Lower lobe of right lung (tissue), 2 donors: ENCODE measurements at places on chromosomes 1 and 21. TPM values are rescaled to one million over a fixed set of nuclear protein-coding genes. Genes with fewer than 3 reads are reported as not detected.

BPNT1 gene
- total RNA-seq = 23.5 TPM

POGK gene
- 58.2 TPM for total RNA-seq

TIE1 gene
- total RNA-seq = 48.5 TPM

TSSK3 gene
- total RNA-seq = 2.1 TPM

PGLYRP3 gene
- total RNA-seq = not detected

DNA sequence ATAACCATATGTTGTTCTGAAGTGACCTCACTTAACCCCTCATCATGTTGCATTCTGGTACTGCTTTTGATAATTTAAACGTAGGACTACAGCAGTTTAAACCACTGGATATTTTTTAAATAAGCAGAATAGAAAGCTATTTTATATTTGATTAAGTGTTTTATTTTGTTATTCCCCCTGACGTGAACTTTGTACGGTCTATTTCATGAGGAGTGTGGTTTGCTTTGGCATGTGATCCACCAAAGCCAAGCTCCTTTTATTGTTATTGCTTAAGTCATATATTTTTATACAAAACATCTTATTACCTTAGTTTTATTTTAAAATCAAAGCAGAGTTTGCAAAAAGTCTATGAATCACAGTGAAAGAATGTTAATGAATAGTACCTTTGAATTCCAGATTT, 101.4 kb upstream of the L1TD1 start:
- no peaks in the 10 kb centered on the region for H3K36me3 ChIP-seq
- DNase-seq = no peak
- no peak overlapping the region for H3K4me3 ChIP-seq
- no peaks in the 10 kb centered on the region for H3K27me3 ChIP-seq
- H3K27ac ChIP-seq = no peak overlapping the region

- no peak overlapping the region for H3K27ac ChIP-seq
- H3K4me3 ChIP-seq = no peak overlapping the region
- DNase-seq = no peak
- no peaks in the 10 kb centered on the region for H3K4me1 ChIP-seq
- peaks cover 10% of the 10 kb centered on the region for H3K27me3 ChIP-seq
Observed at GRCh38 chr1:170676628-170677027, 12.7 kb downstream of the PRRX1 start.

- H3K27me3 ChIP-seq = no peaks in the 10 kb centered on the region
- peaks cover 35% of the 10 kb centered on the region for H3K4me1 ChIP-seq
- no peak overlapping the region for H3K27ac ChIP-seq
- H3K4me3 ChIP-seq = peak overlapping the region; percentile 81
- DNase-seq = no peak
Observed at GRCh38 chr1:75725861-75726361, 1.4 kb downstream of the ACADM start.
